ENCODE measurements at places on chromosomes 16 and 17.

GRCh38 chr17:75146592-75146991 is 7.7 kb downstream of the JPT1 start:
- no peaks in the 10 kb centered on the region for H3K27me3 ChIP-seq
- H3K4me1 ChIP-seq: peaks cover 20% of the 10 kb centered on the region
- H3K27ac ChIP-seq: peak overlapping the region; percentile 86
- H3K4me3 ChIP-seq: no peak overlapping the region
- DNase-seq: no peak

GRCh38 chr17:74390680-74391653 is 23.7 kb downstream of the GPR142 start:
- no peak overlapping the region for H3K4me3 ChIP-seq
- DNase-seq: no peak
- H3K36me3 ChIP-seq: no peaks in the 10 kb centered on the region
- no peak overlapping the region for H3K27ac ChIP-seq

GRCh38 chr17:39794249-39794970 is 56.7 kb downstream of the GRB7 start:
- H3K27ac ChIP-seq: no peak overlapping the region
- no peaks in the 10 kb centered on the region for H3K36me3 ChIP-seq
- peaks cover 12% of the 10 kb centered on the region for H3K4me1 ChIP-seq
- H3K27me3 ChIP-seq: peaks cover 17% of the 10 kb centered on the region

DNA sequence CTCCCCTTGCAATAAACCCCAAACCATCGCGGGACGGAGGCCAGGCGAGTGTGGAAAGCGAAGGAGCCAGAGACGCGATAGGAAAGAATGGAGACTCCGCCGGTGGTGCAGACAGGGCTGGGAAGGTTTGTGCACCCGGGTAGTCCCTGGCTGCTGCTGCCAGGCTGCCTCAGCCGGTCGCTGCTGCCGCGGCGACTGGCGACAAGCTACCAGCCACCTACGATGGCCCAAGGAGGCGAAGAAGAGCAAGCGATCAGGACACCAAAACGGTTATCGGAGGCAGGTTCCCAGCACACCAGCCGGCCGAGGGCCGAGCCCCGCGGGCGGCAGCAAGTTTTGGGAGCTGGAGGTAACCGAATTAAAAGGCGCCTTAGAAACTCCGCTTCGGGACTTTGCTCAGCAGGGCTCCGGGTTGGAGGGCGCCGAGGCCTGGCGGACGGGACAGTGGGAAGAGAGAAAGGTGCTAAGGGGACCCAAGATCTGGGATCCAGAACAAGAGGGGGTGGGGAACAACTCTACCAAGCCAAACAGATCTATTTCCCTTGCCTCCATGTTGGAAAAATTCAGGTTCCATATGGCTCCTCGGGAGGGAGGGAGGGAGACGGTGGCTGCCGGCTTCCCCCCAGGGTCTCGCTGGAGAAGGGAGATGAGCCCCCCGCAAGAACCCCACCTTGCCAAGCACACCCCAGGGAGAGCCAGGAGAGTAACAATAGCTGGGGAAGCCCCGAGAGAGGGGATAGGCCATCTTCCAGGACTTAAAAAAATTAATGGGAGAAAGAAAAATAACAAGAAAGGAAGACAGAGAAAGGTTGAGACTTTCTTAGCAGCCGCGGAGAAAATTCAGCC is 9.7 kb upstream of the HOXB2 start:
- H3K27me3 ChIP-seq: no peaks in the 10 kb centered on the region
- peaks cover 51% of the 10 kb centered on the region for H3K36me3 ChIP-seq
- H3K27ac ChIP-seq: peak overlapping the region; percentile 99
- H3K4me1 ChIP-seq: peaks cover 96% of the 10 kb centered on the region
- peak overlapping the region; percentile 99 for H3K4me3 ChIP-seq
- peak; percentile 28 for DNase-seq

DNA sequence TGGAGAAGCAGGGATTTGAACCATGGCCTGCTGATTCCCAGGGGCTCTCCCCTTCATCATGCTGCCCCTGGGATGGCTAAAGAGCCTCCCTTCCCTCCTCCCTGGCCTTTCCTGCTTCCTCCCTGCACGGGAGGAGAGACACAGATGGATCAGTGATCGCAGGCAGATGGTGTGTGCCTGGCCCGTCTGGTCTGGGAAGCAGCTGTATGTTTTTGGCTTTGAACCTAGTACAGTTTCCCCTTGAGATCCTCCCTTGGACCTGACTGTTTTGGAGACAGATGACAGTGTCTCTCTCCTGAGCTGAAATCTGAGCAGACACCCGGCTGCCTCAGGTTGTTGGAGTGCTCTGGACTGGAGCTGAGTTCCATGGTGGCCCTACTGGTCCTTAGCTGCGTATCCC is 29.0 kb upstream of the ATP2C2 start:
- H3K4me1 ChIP-seq: peaks cover 16% of the 10 kb centered on the region
- H3K27me3 ChIP-seq: peaks cover 12% of the 10 kb centered on the region
- H3K27ac ChIP-seq: no peak overlapping the region
- peaks cover 6% of the 10 kb centered on the region for H3K36me3 ChIP-seq
